ENCODE measurements at places on chromosomes 12 and 14.

DNA sequence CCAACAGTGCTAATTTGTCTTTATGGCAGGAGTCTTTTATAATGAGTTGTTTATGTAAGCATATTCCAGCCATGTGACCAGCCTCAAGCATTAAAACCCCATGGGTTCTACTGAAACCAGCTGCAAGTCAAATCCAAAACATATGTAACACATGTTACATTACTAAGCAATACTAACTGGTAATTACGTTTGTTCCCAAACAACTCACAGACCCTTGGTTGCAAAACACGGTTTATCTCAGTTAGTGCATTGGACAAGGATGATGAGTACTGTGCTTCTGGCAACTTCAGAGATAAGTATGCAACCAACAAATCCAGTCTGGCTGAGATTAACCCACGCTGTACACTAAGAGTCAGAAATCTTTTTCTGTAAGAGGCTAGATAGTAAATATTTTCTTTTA, 110.1 kb upstream of the FAR2 start:
- no peak for DNase-seq

DNA sequence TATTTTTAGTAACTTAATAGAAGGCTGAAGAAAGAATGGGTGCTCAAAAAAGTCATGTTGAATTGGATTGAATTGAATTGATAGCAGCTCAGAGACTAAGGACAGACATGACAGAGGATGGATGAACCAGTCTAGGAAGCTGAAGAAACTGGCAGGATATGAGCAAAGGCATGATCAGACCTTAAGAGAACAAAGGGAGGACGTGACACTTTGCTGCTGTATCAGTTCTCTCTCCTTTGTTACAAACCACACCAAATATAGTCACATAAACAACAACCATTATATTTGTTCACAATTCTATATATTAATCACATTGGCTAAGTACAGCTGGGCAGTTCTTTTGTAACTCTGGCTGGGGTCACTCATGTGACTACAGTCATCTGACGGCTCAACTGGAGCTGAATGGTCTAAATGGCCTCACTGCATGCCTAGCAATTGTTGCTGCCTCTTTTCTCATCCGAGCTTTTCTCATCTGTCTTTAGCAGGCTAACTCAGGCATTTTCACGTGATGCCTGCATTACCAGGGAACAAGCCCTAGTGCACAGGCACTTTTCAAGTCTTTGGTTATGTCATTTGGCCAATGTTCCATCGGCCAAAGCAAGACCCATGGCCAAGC, 355.0 kb downstream of the ETNK1 start:
- DNase-seq: no peak

DNA sequence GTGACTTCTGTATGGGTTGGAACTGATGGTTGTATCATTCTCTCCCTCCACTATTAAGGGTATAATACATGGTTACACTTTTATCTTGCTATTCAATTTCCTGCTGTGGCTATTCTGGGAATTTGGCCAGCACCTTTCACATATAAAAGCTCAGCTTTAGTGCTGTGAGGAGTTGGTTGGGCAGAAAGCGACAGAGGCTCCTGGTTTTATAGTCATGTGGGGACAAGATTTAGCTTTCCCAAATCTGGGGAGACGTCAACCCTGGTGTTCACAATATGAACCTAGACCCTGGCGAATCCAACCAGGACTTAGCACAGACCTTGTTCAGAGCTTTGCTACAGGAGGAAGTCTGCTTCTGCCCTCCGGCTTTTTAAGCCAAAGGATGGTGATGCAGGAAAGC, 36.5 kb downstream of the FOS start:
- DNase-seq: no peak

DNA sequence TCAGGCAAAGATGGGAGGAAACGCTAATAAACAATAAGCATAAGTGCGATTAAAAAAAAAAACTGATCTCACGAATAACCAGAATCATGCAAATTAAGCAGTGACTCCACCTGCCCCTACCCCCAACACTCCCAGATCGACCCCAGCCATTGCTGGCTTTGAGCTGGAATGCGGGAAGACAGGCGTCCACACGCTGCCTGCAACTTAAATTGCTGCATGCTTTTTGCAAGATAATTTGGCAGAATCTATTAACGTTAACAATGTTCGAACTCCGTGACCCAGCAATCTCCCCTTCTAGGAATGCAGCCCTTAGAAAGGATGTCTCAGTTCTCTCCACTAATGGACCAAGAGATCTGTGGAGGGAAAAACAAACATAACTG, 935 bp upstream of the CKB start:
- no peak for DNase-seq

DNA sequence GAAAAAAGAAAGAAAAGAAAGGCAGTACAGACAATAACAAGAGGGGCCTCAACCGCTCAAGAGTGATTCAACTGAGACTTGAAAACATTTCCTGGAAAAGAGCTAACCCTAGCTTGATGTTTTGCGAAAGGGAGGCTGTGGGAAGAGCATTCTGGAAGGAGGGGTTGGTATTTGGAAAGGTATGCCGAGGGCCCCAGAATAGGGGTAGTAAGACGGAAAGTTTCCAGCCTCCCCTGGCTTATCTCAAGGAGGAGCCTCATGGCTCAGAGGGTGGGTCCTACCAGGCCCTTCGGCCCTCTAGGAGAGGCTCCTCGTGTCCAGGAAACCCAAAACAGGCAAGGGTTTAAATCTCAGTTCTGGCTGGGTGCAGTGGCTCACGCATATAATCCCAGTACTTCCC, 8.4 kb downstream of the RNU4-2 start:
- no peak for DNase-seq

DNA sequence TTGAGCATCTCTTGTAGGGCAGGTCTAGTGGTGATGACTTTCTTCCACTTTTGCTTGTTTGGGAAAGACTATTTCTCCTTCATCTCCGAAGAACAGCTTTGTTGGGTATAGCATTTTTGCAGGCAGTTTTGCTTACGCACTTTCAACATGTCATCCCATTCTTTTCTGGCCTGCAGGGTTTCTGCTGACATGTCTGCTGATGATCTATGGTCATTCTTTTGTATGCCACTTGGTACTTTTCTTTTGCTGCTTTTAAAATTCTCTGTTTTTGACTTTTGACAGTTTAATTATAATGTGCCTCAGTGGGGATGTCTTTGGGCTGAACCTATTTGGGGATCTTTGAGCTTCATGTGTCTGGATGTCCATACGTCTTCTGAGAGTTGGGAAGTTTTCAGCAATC, 78.2 kb downstream of the PTHLH start:
- no peak for DNase-seq

GRCh38 chr14:92427096-92427495, 86.5 kb upstream of the RIN3 start:
- DNase-seq: no peak

DNA sequence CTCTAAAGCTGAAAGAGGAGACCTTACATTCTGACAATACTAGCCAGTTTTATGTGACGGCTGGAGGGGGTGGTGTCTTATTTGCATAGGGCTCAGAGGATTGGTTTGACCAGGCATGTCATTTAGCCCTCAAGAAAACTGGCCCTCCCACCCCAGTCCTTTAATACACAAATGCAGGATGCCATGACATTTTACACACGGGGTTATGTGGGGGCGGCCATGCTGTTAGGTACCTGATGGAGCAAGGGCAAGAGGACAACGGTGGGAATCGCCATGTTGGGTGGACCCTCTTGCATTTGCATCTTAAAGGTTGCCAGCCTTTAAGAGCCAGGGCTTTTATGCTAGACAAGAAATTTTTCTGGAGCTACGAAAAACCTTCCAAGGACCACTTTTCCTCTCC, 23.3 kb downstream of the MDM2 start:
- DNase-seq: no peak

- DNase-seq: no peak
Observed at GRCh38 chr14:23147676-23148075, 28.6 kb upstream of the CEBPE start.

- no peak for DNase-seq
Observed at GRCh38 chr14:25220514-25220913, 170.6 kb upstream of the STXBP6 start.

GRCh38 chr14:59483363-59483762, 845 bp downstream of the L3HYPDH start:
- no peak for DNase-seq

GRCh38 chr12:96323906-96324305, 76.3 kb downstream of the CDK17 start:
- no peak for DNase-seq

DNA sequence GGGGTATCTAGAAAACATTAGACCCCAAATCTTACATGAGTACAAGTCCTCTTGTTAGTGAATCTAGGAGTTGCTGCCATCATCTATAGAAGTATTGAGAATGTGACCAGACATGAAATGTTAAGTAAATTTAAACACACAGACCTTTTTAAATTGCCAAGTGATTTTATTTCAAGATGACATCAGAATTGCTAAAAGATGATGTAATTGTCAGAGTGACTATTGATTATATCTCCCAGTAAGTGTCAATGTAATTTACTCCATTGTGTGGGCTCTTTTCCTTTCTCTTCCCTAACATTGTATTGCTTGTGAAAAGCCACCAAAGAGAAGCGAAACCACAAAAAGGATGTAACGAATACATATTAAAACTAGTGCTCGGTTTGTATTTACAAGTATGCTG, 16.8 kb downstream of the ADAM21 start:
- DNase-seq: no peak

GRCh38 chr12:126191031-126191891, 1126.0 kb downstream of the AACS start:
- DNase-seq: no peak

- no peak for DNase-seq
Observed at GRCh38 chr12:77160931-77161330, 95.6 kb upstream of the E2F7 start.

DNA sequence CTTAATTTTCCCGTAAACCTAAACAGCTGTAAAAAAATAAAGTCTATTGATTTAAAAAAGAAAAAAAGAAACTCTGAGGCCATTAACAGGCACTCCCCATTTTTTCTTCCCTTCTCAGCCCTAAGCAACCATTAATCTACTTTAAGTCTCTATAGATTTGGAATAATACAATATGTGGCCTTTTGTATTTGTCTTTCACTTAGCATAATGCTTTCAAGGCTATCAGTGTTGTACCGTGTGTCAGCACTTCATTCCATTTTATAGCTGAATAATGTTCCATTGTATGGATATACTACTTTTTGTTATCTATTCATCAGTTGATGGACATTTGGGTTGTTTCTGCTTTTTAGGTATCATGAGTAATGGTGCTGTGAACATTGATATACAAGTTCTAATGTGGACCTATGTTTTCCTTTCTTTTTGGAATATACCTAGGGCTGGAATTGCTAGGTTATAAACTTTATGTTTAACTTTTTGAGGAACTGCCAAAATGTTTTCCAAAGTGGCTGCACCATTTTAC, 15.7 kb downstream of the CREBL2 start:
- DNase-seq: no peak

DNA sequence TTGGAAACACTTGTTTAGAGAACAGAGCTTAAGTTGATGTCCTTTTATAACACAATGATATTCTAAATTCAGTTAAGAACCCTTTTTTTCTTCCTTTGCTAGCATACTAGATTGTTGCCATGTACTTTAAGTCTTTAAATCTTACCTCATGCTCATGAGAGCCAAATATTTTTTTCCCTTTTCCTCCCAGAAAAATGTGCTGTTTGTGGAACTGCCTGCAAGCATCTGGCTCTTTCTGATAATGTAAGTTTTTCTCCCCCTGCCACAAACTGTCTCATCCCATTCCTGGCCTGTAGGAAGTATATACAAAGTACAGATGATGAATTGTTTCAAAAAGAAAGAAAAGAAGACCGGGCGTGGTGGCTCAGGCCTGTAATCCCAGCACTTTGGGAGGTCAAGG, 5.3 kb downstream of the RNF212B start:
- DNase-seq: no peak

DNA sequence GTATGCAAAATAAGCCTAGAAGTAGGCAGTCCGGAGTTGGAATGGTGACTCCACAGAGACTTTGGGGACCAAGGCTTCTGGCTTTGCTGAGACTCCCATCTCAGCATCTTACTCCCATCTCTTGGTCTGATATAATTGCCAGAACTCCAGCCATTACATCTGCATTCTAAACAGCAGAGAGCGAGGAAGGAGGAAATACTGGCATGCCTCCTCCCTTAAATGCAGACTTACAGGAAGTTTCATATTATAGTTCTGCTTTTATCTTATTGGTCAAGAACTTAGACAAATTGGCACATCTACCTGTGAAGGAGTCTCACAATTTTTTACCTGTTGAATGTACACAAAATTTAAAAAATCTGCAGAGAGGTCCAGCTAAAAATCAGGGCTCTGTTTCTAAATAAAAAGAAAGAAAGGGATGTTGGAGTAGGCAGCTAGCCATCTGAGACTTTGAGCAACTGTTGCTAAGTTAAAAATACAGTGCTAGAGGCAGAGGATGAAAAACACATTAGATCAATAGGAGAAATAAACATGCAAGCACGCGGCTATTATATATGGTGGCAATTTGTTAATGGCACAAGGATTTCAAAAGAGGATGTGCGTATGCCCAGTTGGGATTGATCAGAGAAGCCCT, 209.9 kb upstream of the HMGA2 start:
- DNase-seq: no peak

- no peak for DNase-seq
Observed at GRCh38 chr14:91586410-91586809, 76.3 kb upstream of the PPP4R3A start.

- DNase-seq: no peak
Observed at GRCh38 chr12:53495903-53496751, 3.1 kb downstream of the MAP3K12 start.

DNA sequence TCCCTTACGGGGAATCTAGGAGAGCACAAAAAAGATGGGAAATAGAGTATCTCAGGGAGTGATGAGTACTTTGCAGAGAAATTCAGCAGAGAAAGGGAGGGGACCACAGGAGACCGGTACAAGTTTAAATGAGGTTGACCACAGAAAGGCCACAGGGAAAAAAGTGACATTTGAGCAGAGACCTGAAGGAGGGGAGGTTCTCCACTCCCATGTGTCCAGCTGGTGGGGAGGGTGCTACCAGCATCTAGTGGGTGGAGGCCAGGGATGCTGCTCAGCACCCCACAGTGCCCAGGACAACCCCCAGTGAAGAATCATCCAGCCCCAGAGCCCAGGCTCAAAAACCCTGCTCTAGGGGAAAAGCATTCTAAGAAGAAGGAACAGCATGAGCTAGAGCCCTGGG, 34.6 kb downstream of the TESC start:
- DNase-seq: no peak

- no peak for DNase-seq
Observed at GRCh38 chr14:69149461-69150244, 3.3 kb downstream of the DCAF5 start.

All from stimulated activated CD8-positive, alpha-beta memory T cell treated with anti-CD3 and anti-CD28 coated beads, Interleukin-7, amount 100 ng/mL, for 48 hours (primary cell).